Activated naive CD8-positive, alpha-beta T cell treated with anti-CD3 and anti-CD28 coated beads for 36 hours (primary cell): ENCODE measurements at places on chromosomes 11 and 22. TPM values are rescaled to one million over a fixed set of nuclear protein-coding genes. Genes with fewer than 3 reads are reported as not detected.

TREH gene
- total RNA-seq, result not detected

NXPE1 gene
- not detected for total RNA-seq

SCGB1C1 gene
- total RNA-seq, result not detected

CSNK2A3 gene
- 2.5 TPM for total RNA-seq

- no peak for DNase-seq
These were observed 23.6 kb downstream of the PTPRJ start for GRCh38 chr11:48003926-48004325.

- no peak for DNase-seq
These were observed 16.4 kb downstream of the FNBP4 start for GRCh38 chr11:47750725-47751124.

DNA sequence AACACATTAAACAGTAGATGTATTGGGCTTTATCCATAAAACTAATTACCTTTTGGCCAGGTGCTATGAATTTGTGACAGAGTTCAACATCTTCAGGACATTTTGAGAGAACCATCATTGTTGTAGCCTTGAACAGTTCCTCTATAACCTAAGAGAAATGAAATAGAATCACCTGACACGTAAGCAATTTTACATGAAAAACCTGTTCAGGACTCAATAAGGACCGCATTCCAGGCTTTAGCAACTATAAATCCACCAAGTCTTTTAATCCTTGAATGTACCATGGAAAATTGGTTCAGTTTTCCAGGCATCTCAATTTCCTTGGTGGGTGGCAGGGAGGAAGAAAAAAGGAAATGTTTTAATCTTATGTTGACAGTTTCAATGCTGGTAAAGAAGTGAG is 60.9 kb upstream of the GAB2 start:
- DNase-seq, result no peak

- no peak for DNase-seq
These were observed 28.1 kb upstream of the P2RY2 start for GRCh38 chr11:73189723-73190556.

DNA sequence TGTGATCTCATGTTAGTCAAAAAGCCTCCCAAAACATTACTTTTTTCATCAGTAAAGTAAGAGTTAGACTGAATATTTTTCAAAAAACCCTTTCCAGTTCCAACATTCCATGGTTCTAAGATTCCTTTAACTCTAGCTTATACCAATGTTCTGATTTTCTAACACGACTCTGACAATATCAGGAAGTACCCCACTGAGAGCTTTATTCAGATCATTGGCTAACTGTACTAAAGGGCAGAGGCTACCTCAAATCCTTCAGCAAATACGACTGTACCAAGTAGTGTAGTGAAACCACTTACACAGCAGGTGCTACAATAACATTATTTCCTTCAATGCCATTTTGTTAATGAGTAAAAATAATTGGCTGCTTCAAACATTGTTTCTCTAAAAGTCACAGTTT is 213.4 kb upstream of the PITPNB start:
- DNase-seq, result no peak

- peak; percentile 88 for DNase-seq
These were observed at the start of gene SLC43A3 for GRCh38 chr11:57426929-57427726. TSS of gene SLC43A3 (minus strand) at chr11:57427121. CDS start at chr11:57426172, 949 bp downstream.

DNA sequence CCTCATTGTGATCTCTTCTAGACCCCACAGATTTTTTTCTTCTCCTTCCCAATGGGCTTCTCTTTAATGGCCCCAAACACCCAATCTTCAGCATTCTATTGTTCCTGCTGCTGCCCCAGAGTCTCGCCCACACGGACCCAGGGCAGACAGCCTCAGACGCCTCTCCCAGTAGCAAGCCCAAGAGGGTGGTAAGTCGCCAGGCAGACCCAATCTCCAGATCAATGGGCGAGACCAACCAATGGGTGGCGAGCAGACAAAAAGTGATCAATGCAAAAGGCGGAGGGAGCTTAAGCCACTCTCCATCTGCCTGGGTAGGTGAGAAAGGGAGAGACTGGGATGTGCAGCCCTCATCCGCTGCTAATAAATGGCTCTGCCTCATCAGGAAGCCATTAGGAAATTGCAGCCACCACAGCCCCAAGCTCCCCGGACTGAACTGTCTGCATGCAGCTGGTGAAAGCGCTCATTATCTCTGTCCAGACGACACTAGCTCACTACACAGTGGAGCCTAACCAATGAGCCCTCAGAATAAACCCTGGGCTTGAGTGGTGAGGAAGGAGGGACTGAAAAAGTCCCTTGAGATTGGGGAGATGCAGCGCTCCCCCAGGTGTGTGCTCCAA is 81.8 kb downstream of the ETS1 start:
- DNase-seq, result peak; percentile 46

GRCh38 chr11:69983571-69983877 is 94.6 kb upstream of the ANO1 start:
- no peak for DNase-seq
